ENCODE measurements at places on chromosomes 4 and X.

- DNase-seq: no peak
- no peaks in the 10 kb centered on the region for H3K36me3 ChIP-seq
- no peak overlapping the region for H3K4me3 ChIP-seq
These were observed 26.7 kb downstream of the PHKA1 start for GRCh38 chrX:72687396-72687795.

GRCh38 chr4:100841911-100842310 is 324.1 kb upstream of the EMCN start:
- H3K27me3 ChIP-seq: no peaks in the 10 kb centered on the region
- no peak overlapping the region for H3K4me3 ChIP-seq
- peaks cover 11% of the 10 kb centered on the region for H3K4me1 ChIP-seq
- no peaks in the 10 kb centered on the region for H3K36me3 ChIP-seq
- H3K27ac ChIP-seq: no peak overlapping the region

DNA sequence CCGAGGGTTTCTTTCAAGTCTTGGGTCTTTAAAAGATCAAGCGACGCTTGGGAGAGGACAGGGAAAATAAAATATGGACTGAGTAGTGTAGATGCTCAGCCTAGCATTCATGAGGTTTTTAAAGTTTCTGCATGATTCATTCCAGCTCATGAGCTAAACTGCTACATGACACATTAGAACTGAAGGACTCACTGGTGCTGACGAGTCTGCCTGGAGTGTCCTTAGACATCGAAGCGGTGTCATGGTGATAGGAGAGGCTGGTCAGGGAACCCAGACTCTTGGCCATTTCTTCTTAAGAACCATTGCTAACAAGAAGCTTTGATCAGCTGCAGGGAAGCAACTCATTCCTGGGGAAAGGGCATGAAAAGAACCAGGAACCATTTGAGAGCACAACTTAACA is 158.6 kb downstream of the TRIML1 start:
- H3K36me3 ChIP-seq: no peaks in the 10 kb centered on the region
- DNase-seq: no peak
- no peaks in the 10 kb centered on the region for H3K27me3 ChIP-seq
- no peaks in the 10 kb centered on the region for H3K4me1 ChIP-seq
- H3K4me3 ChIP-seq: no peak overlapping the region

DNA sequence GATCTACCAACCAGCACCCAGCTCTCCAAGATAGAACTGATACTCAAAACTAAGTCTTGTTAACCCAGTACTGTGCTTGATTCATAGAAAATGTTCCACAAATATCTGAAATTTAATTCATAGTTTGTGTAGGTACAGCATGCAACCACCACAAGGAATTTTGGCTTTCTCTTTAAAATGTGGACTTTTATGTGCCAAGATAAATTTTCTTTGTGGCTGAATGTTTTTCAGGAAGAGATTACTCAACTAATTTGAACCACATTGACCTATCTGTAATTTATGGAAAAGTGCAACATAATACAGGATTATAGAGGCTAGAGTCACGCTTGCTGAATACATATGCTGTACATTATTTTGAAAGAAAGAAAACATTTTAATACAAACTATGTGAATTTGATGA is 730.8 kb downstream of the IL1RAPL1 start:
- peak; percentile 30 for DNase-seq
- H3K27me3 ChIP-seq: no peaks in the 10 kb centered on the region
- H3K4me3 ChIP-seq: no peak overlapping the region
- H3K27ac ChIP-seq: no peak overlapping the region

DNA sequence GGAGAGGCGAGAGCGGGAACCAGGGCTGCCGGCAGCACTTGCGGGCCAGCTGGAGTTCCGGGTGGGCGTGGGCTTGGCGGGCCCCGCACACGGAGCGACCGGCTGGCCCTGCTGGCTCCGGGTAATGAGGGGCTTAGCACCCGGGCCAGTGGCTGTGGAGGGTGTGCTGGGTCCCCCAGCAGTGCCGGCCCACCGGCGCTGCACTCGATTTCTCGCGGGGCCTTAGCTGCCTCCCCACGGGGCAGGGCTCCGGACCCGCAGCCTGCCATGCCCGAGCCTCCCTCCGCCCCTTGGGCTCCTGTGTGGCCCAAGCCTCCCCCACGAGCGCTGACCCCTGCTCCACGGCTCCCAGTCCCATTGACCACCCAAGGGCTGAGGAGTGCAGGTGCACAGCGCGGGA is 25.2 kb upstream of the KIT start:
- DNase-seq: no peak
- no peak overlapping the region for H3K4me3 ChIP-seq
- peaks cover under 1% of the 10 kb centered on the region for H3K27me3 ChIP-seq
- H3K36me3 ChIP-seq: no peaks in the 10 kb centered on the region
- no peak overlapping the region for H3K27ac ChIP-seq
- no peaks in the 10 kb centered on the region for H3K4me1 ChIP-seq
